ENCODE measurements at places on chromosomes 4 and X. TPM values are rescaled to one million over a fixed set of nuclear protein-coding genes. Genes with fewer than 3 reads are reported as not detected.

TIGD2 gene
- 12.4 TPM for polyA plus RNA-seq

GBA3 gene
- 15.7 TPM for polyA plus RNA-seq

- no peak for DNase-seq
Observed at GRCh38 chr4:94533405-94534223, 81.9 kb downstream of the PDLIM5 start.

DNA sequence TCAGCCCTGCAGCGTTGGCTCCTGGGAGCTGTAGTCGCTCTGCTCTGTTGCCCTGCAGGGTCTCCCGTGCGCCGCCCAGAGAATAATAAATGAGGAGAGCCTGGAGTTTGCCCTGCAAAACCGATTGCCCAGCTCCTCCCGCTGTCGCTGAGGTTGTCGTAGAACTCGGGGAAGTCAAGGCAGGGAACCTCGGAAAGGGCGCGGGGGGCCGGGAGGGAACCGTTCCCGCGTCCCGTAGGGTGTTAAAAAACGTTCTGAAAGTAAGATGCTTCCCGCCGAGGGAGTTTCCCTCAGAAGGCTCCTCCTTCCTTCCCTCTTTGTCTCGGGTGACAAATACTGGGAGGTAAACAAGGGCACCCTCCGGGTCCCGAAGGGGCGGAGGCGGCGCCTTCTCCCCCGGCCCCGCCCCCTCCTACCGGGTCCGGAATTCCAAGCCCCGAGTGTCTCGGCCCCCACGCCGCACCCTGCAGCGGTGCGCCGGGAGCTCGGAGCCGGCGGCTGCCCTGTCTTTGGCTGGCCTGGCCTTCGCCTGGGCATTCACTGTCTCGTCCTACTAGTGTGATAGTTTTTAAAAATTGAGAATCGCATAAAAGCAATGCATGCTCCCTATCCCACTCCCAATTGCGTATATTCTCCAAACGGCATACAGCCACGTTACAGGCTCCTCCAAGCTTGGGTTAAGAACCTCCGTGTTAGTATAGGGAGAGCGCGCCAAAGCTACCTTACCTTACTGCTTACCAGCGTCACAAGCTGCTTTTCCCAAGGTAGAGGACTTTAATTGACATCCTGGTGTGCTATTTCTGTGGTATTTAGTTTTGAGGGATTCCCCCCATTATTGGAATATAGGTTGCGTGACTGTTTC lies 964 bp upstream of the HMGB2 start:
- peak; percentile 79 for DNase-seq

- no peak for DNase-seq
Observed at GRCh38 chr4:118354913-118355312, 2.1 kb upstream of the PRSS12 start.

DNA sequence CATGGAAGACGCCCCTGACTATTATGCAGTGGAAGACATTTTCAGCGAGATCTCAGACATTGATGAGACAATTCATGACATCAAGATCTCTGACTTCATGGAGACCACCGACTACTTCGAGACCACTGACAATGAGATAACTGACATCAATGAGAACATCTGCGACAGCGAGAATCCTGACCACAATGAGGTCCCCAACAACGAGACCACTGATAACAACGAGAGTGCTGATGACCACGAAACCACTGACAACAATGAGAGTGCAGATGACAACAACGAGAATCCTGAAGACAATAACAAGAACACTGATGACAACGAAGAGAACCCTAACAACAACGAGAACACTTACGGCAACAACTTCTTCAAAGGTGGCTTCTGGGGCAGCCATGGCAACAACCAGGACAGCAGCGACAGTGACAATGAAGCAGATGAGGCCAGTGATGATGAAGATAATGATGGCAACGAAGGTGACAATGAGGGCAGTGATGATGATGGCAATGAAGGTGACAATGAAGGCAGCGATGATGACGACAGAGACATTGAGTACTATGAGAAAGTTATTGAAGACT lies 3.6 kb downstream of the TSPYL2 start:
- DNase-seq = no peak

DNA sequence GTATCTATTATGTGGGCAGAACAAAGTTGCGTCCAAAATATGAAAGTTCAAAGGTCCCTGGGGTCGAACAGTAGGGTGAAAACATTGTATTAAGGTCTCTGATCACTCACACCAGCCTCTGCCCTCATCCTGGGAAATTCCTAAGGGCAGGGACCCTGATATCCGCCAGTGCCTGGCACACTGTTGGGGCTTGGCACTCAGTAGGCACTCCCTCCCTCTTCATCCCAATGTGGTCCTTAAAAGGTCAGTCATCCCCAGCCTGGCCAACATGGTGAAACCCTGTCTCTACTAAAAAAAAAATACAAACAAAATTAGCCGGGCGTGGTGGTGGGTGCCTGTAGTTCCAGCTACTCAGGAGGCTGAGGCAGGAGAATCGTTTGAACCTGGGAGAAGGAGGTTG lies 6.3 kb downstream of the NDUFB11 start:
- DNase-seq = no peak

- DNase-seq = no peak
Observed at GRCh38 chrX:21374163-21374993, at the start of gene CNKSR2. Gene CNKSR2 (plus strand): TSS chrX:21374418. CDS start chrX:21374898, 480 bp downstream.

DNA sequence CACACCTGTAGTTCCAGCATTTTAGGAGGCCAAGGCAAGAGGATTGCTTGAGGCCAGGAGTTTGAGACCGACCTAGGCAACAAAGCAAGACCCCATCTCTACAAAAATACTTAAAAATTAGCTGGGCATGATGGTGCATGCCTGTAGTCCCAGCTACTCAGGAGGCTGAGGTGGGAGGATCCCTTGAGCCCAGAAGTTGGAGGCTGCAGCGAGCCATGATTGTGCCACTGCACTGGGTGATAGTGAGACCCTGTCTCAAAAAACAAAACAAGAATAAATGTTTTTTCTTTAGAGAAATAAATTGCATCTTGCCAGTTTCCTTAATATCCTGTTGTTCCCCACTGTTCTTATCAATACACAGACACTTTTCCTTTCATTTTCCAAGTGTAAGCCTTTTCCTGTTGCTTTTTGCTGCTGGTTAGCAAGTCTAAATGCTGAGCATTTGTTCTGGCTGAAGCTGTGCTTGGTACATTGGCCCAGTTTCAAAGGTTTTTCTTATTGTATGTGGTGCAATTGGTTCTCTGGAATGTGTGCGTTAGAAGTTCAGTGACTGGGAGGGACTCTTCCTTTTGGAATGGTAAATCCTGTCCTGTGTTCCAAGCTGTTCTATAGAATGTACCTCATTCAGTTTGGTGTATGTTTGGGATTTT lies 98.2 kb downstream of the AFF1 start:
- no peak for DNase-seq

Data from renal cortex interstitium (tissue), 15 donors.